AG09319 (cell line): ENCODE measurements at places on chromosomes 6 and 20.

DNA sequence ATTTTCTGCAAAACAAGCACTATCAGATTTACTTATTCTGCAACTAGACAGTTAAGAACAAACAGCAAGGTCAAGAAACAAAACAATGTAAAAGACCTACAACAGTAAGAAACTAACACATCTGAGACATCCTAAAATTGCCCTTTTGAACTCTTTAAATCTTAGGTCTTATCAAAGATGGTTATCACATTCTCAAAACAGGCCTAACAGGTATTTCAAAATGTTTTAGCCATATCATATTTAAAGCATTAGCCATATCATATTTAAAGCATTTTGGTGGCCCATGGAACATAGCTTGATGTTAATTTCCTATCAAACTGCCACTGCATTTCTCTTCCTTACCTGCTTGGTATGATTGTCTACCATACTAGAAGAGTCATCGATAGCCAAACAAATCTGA is 11.1 kb upstream of the LYRM2 start:
- no peak for DNase-seq

DNA sequence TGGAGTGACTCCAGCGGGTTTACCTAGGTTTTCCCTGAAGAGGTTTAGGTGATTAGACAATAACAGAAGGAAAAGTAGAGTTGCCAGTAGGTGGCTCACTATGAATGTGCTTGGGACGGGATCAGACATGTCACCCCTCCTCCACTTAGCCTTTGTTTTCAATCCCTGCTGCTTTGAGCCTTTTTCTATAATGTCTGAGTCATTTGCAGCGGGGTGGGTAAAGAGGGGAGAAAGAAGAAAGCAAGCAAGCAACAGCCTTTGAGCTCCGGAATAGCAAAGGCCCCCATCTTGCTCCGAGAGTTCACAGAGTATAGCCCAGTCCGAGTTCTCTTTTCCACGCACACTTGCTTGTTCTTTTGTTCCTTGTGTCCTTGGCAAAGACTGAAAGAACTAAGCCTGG is 129.1 kb downstream of the PACRG start:
- DNase-seq: peak; percentile 59

- no peak for DNase-seq
Measured at GRCh38 chr20:62762376-62762775, 33.9 kb upstream of the MRGBP start.

- no peak for DNase-seq
Measured at GRCh38 chr6:77425216-77425615, 38.1 kb downstream of the HTR1B start.

- DNase-seq: no peak
Measured at GRCh38 chr6:139588734-139589593, 214.5 kb upstream of the CITED2 start.

GRCh38 chr6:112199001-112199403 is 55.4 kb downstream of the LAMA4 start:
- DNase-seq: no peak

DNA sequence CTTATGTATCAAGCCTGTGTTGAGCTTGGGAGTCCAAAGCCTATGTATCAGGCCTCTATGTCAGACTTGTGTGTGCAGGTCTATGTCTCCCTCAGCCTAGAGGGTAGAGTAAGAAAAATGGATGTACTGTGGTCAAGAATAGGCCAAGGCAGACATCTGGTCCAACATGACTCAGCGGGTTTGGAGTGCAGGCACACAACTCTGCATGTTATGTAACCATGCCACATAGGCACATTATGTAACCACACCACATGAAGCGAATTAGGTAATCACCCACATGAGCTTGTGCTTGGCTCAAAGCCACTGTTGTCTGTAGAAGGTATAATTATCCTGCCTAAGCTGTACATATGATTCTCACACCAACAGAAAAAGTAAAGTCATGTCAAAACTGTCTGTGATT is 1190.5 kb upstream of the EYS start:
- no peak for DNase-seq

DNA sequence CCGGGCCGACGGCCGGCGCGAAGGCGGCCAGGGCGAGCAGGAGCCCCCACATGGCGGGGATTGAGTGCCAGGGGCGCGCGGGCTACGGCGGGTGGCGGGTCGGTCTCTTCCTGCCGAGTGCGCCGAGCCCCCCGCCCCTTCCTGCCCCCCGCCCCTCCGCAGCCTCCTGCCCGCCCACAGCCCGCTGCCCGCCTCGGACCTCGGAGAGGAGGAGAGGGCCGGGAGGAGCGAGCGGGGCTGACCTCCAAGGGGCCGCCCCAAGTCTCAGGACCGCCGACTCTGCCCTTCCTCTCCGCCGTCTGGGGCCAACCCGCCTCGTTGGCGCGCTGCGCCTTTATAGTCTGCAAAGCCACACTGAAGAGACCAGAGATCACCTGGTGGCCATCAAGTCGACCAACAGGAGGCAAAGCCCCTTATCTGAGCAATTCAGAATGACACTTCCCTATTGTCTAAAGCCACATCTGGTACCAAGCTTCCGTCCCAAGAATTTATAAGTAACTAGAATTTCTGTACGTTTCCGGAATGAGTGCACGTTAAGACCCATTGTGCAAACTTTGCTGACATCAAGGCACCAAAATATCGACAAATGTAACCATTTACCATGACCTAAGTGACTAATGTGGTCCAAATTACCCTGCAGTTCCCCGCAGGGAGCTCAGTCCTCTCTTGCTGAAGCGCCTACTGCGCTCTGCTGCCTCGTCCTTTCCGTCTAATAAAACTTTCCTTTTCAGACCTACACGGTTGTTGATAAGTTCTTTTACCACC is at the start of gene CPXM1:
TSS of gene CPXM1 (minus strand) at position 107 of the 765 bp plus-strand sequence. CDS start at position 52, 55 bp downstream.
- no peak for DNase-seq

GRCh38 chr6:125952764-125953501 is 3.6 kb upstream of the HINT3 start:
- no peak for DNase-seq

- no peak for DNase-seq
Measured at GRCh38 chr20:17809362-17810061, 109.7 kb downstream of the BANF2 start.

- no peak for DNase-seq
Measured at GRCh38 chr6:91276315-91276714, 689.4 kb upstream of the MAP3K7 start.

DNA sequence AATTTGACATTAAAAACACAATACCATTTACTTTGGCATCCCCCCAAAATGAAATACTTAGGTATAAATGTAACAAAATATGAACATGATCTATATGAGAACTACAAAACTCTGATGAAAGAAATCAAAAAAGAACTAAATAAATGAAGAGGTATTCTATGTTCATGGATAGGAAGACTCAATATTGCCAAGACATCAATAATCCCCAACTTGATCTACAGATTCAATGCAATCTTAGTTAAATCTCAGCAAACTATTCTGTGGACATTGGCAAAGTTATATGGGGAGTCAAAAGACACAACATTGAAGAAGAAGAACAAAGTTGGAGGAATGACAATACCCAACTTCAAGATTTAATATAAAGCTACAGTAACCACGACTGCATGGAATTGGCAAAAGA is 145.2 kb upstream of the HEY2 start:
- DNase-seq: no peak

GRCh38 chr6:52531396-52531795 is 45.5 kb downstream of the TRAM2 start:
- no peak for DNase-seq

DNA sequence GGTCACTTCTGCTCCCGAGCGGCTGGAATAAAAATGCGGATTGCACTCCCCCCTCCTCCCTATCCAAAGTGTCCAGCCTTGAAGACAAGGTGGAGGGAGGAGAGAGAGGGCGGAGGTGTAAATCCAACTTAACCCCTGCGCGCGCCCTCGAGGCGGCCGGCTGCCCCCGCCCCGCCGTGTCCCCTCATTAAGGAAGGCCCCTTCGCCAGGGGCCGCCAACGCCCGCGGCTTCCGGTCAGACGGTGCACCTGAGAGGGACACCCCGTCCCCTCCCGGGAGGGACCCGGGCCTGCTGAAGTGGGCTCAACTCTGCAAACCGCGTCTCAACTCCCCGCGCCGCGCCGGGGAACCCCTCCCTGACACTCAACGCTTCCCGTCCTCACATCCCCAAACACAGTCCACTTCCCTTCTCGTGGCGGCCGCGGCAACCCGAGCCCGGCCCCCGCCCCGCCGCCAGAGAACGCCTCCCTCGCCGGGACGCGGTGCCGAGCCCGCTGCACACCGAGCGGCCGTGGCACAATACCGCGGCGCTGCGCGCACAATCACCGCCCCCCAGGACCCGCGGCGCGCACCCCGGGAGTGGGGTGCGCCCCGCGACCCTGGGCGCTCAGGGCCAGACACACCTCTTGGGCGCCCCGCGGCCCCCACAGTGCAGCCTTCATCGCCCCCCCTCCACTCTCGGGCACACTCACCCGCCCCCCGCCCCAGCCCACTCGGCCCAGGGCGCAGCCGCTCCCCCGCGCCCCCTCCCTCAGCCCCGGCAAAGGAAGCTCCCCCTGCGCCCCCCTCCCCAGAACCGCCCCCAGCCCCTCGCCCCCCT is 102.5 kb downstream of the NOL4L start:
- DNase-seq: no peak

DNA sequence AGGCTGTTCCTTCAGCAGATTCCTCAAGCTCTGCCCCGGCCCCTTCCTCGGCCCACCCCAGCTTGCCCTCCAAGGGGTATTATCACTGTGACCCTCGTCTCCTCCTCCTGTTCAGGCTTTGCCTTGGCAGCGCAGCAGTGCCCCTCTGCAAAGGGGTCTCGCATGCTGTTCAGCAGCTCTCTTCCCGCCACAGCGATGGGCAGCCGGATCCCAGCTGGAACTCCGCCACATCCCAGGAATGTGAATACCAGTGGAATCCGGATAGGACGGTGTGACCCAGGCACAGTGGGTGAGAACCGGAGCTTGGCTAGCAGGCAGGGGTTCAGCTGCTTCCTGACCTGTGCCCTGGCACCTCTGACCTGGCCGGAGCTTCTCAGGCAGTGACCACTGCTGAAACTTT is 52.9 kb downstream of the RNASET2 start:
- DNase-seq: no peak

GRCh38 chr6:162332365-162332764 is 395.2 kb downstream of the PRKN start:
- DNase-seq: no peak

DNA sequence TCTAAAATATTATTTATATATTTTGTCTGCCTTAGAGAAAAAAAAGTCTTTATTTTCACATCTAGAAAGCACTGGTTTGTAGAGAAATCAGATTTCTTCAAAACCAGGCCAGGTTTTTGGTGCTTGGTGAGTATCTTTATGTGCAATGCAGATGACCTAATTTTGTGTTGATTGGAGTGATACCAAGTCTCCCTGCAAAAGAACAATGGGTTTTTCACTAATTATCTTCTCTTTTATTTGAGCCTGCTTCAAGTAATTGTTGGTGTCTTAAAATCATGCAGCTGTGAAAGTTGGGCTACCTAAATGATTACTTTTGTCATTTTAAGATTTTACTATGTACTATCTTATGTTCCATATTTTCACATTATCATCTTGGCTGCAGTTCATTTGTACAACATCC is 874.7 kb downstream of the TFAP2A start:
- DNase-seq: no peak

GRCh38 chr20:18587665-18588573 is at the start of gene DTD1:
Gene DTD1 (plus strand): TSS chr20:18588054. CDS start chr20:18588073, 19 bp downstream.
- DNase-seq: peak; percentile 72

GRCh38 chr20:63740070-63740626 is 572 bp downstream of the SLC2A4RG start:
- no peak for DNase-seq

- no peak for DNase-seq
Measured at GRCh38 chr20:18541741-18542140, 25.5 kb upstream of the SMIM26 start.

- DNase-seq: no peak
Measured at GRCh38 chr6:133467982-133468380, 226.8 kb downstream of the EYA4 start.

DNA sequence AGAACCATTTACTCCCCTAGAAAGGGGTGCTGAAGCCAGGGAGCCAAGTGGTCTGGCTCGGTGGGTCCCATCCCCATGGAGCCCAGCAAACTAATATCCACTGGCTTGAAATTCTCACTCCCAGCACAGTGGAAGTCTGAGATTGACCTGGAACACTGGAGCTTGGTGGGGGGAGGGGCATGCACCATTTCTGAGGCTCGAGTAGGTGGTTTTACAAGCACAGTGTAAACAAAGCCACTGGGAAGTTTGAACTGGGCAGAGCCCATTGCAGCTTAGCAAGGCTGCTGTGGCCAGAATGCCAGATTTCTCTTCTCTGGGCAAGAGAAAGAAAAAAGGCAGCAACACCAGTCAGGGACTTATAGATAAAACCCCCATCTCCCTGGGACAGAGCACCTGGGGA is 855.8 kb upstream of the CITED2 start:
- DNase-seq: no peak

- DNase-seq: no peak
Measured at GRCh38 chr20:20248620-20249200, 119.2 kb upstream of the INSM1 start.

- DNase-seq: no peak
Measured at GRCh38 chr20:1896484-1897258, 1.5 kb downstream of the SIRPA start.

- DNase-seq: no peak
Measured at GRCh38 chr20:58327211-58327610, 17.7 kb downstream of the RAB22A start.

DNA sequence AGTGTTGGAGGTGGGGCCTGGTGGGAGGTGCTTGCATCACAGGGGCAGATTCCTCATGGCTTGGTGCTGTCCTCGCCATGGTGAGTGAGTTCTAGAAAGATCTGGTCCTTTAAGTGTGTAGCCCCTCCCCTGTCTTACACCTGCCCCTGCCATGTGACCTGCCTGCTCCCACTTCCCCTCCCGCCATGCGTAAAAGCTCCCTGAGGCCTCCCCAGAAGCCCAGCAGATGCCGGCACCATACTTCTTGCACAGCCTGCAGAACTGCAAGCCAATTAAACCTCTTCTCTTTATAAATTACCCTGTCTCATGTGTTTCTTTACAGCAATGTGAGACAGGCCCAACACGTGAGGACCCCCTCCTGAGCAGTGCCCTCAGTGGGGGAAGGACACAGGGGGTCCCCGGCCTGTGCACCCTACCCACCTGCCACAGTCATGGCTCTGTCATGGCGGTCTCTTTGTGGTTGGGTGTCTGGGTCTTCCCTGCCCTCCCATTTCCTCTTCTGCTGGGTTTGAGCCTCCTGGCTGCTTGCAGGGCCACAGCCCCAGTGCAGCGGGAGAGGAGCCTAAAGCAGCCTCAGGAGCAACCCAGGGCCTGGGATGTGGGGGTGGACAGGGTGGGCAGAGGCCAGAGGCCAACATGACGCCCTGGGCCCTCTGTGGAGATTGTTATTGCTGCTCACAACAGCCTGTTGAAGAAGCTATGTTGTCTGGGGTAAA is 87.2 kb upstream of the QKI start:
- no peak for DNase-seq

- DNase-seq: peak; percentile 27
Measured at GRCh38 chr20:24917797-24918578, 31.1 kb upstream of the CST7 start.

- no peak for DNase-seq
Measured at GRCh38 chr6:2706558-2706957, 44.2 kb downstream of the MYLK4 start.
